ENCODE measurements at places on chromosomes 3 and 15.

GRCh38 chr3:184110316-184110725 is 13.5 kb downstream of the HTR3E start:
- DNase-seq: no peak

- DNase-seq: no peak
Measured at GRCh38 chr3:11494131-11494916, 149.4 kb downstream of the VGLL4 start.

DNA sequence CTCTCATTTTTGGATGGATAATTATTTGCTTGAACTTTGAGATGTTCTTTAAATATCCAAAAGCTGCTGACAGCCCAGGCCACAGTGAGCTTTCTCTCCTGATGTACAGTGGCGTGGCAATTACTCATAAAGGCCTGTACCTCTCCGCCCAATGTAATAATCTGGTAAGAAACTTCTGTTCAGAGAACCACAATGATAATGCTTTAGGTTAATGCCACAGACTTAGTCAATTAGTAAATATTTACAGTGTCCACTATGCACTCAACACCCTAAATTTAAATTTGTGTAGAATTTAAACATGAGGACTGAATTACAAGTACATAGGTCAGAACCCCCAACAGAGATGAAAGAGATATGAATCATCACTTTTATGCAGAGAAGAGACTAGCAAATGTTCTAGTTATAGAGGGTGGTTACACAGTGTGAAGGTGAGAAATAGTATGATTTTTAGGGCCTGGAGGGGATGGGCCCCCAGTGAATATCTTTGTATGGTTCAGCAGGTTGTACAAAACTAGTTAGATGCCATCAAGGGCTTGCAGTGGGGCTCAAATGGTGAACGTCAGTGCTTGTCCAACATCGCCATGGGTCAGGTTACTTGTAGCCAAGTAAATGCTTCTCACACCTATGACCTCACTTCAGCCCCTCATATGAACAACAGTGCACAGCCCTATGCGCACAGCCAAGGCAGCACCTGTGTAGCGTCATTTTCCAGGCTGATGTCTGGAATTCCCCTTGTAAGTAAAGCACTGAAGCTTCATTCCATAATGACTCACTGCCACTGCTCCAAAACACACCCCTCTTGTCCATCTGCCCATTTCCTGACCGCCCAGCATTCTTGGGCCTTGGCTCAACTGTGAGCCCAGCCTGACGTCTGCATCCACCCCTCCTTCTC is 13.3 kb downstream of the ABHD2 start:
- no peak for DNase-seq

DNA sequence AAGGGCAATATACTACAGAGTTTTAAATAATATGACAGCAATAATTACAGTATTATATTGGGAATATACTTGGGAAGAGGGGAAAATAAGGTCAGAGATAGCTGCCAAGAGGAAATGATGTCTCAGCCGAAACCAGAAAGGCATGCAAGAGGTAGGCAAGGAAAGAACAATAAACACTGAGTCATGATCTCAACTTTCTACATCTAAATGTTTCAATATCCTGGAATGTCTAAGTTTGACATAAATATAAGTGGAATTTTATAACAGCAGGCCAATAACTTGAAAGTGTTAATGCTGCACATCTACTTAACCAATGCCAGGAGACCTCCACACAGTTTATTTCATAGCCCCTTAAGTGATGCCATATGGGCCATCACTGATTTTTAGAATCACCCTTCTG is 99.8 kb upstream of the CPNE4 start:
- no peak for DNase-seq

GRCh38 chr3:9087831-9088413 is 124.7 kb upstream of the RAD18 start:
- no peak for DNase-seq

GRCh38 chr3:81716870-81717509 is 44.5 kb downstream of the GBE1 start:
- DNase-seq: no peak

GRCh38 chr15:51093839-51094605 is 684 bp downstream of the TNFAIP8L3 start:
- no peak for DNase-seq

DNA sequence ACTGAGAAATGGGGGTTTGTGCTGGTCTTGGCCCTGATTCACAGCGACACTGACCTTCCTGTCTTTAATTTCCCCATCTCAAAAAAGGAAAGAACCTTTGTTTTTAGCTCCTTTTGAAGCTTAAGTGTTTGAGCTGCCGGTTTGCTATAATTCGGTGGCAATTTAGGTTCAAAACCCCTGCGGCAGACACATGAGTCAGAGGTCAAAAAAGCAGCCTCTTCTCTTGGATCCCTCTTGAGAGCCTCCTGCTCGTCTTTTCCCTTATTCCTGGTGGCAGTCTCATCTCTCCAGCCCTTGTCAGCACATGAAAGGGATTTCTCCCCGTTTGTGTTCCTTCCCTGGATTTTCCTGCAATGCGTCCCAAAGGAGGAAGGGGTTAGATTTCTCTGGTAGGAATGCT is 64.5 kb downstream of the GRIP2 start:
- DNase-seq: no peak

DNA sequence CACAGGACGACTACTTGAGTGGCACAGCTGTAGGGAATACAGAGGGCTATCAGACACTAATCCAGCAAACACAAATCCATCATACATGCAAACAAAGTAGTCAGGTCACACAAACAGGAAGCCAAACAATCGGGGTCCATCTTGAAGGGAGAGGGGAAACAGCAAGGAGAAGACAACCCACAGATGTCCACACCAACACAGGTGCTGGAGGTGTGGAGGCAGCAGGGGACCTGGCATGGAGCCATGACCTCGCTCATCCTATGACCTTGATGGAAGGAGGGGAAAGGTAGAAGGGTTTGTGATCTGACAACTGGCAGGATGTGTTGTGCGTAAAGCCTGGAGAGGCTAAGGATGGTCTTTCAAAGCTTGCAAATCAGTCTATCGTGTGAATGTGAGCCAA is 39.9 kb upstream of the SKOR1 start:
- no peak for DNase-seq

DNA sequence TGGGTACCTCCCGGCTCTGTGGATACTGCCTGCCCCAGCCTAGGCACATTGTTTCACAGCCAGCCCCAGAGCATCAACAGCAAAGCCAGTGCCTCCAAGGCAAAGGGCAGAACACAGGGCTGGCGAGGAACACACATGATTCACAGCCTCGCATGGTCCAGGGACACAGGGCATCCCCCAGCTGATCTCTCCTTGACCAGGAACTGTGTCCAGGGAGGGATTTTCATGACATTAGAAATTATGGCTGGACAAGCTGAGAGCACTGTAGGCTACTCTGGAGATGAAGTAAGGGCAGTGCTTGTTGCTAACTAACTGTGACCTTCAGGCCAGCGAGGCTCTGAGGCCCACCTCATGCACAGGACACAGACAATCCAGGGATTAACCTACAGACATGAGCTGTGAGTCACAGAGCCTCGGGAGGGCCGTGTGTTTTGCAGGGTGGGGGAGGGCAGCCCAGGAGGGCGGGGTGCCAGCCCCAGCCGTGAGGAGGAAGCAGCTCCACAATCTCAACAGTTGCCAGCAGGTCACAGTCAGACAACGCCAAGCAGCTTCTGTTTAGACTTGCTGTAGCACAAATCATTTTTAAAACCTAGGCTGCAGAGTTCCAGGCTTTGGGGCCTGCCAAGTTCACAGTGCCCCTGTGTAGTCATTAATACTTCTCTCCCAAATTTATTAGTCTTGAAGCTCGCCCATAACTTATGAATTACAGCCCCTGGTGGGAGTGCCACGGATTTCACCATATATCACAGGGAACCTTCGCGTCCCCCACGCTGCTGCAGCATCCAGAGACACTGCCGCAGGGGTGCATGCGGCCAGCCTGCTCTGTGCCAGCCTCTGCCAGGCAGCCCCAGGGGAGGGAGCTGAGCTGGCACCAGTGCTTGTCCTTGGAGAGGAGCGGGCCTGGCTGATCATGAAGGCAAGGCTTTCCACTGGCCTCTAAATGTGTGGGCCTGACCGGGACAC is 114.7 kb downstream of the ETFA start:
- no peak for DNase-seq

DNA sequence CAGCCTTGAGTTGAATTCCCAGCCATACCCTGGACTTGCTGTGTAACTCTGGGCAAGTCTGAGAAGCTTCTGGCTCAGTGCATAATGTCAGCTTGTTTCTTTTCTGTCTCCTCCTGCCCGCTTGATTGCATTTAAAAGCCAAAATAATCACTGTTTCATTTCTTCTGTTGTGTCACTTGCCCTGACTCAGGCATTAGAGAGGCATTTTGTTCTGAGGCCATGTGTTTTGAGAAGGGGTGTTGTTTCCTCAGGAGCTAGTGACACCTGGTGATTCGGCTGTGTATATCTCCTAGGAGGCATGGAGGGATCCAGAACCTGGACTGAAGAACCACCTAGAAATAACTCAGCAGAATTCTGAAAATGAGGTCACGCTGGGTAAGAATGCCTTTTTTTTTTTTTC is 16.0 kb downstream of the WDR73 start:
- no peak for DNase-seq

DNA sequence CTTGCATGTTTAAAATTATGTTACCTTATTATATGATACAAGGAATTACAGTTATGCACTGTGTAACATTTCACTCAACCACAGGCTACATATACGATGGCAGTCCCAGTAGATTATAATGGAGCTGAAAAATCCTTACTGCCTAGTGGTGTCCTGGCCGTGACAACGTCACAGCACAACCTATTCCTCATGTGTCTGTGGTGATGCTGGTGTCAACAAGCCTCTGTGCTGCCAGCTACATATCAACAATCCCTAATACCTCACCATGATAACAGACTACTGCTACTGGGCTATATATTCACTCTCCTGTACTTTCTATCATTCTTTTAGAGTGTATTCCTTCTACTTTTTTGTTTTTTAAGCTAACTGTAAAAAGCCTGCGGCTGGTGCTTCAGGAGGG is 80.2 kb upstream of the OCA2 start:
- no peak for DNase-seq

GRCh38 chr15:88193415-88193814 is 63.1 kb downstream of the NTRK3 start:
- no peak for DNase-seq

DNA sequence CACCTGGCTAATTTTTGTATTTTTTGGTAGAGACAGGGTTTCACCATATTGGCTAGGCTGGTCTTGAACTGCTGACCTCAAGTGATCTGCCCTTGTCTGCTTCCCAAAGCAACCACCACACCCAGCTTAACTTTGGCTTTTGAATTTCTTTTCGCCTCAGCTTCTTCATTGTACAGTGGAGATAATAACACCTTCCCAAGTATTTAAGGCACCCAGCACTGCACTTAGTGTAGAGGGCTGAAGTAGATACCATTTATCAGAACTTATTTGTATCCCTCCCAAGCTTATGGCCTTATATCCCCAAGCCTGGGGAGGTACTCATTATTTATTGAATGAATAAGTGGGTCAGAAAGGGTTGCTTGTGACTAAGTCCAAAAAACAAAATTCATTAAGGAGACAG is 2.3 kb downstream of the SQOR start:
- DNase-seq: no peak

GRCh38 chr3:195226900-195227447 is 44.0 kb downstream of the XXYLT1 start:
- DNase-seq: no peak

DNA sequence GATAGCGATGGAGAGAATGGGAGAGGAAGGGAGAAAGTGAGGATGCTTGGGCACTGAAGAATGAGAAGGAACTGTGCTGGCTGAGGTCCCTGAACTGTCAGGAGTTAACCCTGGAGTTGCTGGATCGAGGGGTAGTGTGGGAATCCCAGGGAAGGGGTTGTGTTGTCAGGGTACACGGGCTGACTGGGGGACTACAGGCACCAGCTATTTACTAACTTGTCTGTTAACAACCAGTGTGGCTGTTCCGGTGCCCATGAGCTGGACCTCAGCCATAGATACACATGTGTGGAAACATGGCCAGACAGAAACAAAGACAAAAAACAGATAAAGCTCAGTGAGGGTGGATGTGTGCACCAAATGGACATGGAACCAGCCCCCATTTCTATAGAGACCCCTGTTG is 55.1 kb downstream of the GASK1A start:
- DNase-seq: no peak

- DNase-seq: no peak
Measured at GRCh38 chr3:27681249-27681748, 40.8 kb downstream of the EOMES start.

- DNase-seq: no peak
Measured at GRCh38 chr3:97937205-97937604, 35.0 kb downstream of the RIOX2 start.

GRCh38 chr15:57025264-57025926 is 107.0 kb downstream of the TCF12 start:
- no peak for DNase-seq

DNA sequence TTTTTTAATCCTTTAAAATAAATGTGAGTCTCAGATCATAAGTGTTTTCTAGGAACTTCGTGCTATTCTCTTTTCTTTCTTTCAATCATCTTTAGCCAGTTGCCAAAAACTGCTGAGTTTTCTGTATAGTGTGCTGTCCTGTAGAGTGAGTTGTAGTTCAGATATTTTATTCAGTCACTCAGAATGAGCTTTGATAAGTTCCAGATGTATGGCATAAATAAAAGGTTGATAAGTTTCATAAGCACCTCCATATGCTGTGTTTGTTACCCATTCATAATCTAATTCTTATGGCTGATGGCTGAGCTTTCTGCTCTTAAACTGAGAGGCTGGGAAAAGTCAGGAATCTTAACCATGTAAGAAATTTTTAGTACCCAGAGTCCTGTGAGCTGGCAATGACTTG is 59.3 kb upstream of the COL6A6 start:
- DNase-seq: no peak

GRCh38 chr15:71245588-71245987 is 130.3 kb downstream of the THSD4 start:
- DNase-seq: no peak

DNA sequence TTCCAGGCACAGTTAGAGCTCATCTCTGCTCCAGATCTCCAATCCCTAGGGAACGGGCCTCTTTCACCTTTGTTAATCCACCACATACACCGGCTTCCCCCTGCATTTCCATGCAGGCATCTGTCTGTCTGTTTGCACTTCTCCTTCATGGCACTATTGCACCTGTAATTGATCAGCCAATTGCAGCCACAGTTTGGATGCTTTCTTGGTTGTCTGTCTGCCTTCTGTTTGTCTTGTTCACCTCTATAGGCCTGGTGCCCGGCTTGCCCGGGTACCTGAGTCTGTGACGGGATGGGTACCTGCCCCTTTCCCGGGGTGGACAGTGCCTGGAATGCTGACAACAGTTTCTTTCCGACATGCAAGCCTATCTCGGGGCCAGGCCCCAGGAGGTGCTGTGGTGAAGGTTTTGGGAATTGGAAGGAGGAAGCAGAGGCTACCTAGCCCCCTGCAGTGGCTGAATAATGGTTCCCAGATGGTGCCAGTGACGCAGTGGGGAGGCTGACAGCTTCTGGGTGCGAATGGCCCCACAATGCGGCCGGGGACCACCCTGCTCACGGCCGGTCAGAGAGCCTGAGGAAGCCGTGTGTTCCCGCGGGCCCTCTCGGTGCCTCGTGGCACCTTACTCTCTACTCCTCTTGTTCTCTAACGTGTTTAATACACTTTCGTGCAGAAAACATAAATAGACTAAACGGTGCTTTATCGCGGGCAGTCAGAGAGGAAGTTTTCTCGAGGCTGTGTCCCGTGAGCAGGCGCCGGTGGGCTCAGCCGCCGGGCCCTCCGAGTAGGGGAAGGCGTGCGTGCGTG is 31.3 kb upstream of the RAB6B start:
- DNase-seq: no peak
